ENCODE measurements at places on chromosomes 11 and 22.
A peak's percentile ranks its signal among the peaks of the same experiment; 100 is the strongest.

- no peak for DNase-seq
Observed at GRCh38 chr11:79610678-79611077, 169.8 kb upstream of the TENM4 start.

- no peak for DNase-seq
Observed at GRCh38 chr11:38191101-38191500, 1593.1 kb upstream of the RAG2 start.

- no peak for DNase-seq
Observed at GRCh38 chr22:17381192-17381913, 12.1 kb downstream of the CECR2 start.

DNA sequence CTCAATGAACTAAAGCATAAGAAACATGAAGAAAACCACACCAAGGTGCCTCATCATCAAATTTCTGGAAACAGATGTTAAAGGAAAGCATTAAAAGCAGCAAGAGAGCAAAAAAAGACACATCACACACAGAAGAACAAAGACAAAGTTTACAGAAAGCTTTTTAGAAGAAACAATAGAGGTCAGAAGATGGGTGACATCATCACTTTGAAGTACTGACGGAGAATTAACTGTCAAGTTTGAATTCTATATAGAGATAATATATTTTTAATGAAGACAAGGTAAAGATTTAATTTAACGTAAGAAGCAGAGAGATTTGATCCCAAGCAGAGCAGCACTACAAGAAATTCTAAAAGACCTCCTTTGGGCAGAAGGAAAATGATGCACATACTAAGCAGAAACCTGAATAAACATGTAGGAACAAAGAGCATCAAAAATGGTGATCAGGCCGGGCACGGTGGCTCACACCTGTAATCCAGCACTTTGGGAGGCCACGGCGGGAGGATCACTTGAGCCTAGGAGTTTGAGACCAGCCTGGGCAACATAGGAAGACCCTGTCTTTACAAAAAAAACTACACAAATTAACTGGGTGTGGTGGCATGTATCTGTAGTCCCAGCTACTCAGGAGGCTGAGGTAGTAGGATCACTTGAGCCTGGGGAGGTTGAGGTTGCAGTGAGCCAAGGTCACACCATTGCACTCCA lies 63.3 kb upstream of the RTL6 start:
- DNase-seq = no peak

- DNase-seq = no peak
Observed at GRCh38 chr11:120633616-120634393, 122.3 kb downstream of the GRIK4 start.

DNA sequence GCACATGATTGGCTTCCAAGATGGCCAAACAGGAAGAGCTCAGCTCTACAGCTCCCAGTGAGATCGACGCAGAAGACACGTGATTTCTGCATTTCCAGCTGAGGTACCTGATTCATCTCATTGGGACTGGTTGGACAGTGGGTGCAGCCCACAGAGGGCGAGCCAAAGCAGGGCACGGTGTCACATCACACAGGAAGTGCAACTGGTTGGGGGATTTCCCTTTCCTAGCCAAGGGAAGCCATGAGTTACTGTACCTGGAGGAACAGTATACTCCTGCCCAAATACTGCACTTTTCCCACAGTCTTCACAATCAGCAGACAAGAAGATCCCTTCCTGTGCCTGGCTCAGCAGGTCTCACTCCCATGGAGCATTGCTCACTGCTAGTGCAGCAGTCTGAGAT lies 131.2 kb downstream of the DLG2 start:
- no peak for DNase-seq

DNA sequence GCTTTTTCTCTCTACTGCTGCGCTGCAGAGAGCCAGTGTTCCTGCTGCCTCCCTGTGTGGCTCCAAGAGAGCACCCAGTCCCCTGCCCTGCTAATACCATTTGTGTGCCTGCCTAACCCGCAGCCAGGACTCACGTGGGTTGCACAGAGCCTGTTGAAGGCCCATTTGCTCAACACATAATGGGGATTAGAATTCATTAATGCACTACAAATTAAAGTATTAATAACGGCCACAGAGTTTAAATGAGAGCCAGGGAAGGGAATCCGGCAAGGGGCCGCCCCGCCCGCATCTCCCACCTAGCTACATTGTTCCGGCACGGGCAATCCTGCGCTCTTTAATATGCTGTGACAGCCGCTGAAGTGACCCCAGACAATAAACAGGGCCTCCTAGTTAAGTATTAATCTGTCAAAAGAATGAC lies 211.3 kb downstream of the NXPE2 start:
- DNase-seq = no peak

DNA sequence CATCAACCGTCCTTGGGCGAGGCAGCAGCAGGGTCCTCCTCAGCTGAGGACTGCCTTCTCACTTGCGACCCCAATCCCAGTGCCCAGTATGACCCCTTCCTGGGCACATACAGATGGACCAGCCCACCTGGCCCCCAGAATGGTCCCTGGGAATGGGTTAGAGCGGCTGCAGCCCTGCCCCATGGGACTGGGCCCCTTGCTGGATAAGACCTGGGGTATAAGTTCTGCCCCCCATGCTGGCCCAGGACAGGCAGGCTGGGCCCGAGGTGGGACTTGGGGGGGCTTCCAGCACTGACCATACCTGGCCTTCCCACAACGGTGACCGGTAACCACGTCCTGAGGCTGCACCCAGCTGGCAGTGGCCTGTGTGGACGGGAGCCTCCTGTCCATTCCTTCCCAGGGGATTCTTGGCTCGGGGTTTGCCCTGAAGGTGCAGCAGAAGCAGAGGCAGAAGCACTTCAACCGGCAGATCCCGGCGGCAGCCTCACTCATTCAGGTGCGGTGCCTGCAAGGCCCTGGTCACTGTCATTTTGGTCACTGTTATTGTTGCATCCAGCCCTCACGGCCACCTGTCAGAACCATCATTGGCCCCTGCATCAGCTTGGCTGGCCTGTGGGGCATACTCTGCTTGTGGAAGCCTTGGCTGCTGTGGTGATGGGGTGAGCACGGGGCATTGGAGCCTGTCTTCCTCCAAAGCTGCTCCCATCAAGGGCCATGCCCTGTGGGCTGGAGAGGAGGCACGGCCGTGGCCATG lies 114.8 kb downstream of the KCNQ1OT1 start:
- DNase-seq = peak; percentile 1

- DNase-seq = no peak
Observed at GRCh38 chr22:30262112-30262511, 4.5 kb downstream of the OSM start.

All from stimulated activated CD4-positive, alpha-beta T cell treated with anti-CD3 and anti-CD28 coated beads, Interleukin-4, amount 100 ng/mL, for 24 hours (primary cell).